NCI-H748 treated with DMSO at 0.1 percent for 48 hours (cell line): ENCODE measurements at places on chromosomes 3 and 15.

DNA sequence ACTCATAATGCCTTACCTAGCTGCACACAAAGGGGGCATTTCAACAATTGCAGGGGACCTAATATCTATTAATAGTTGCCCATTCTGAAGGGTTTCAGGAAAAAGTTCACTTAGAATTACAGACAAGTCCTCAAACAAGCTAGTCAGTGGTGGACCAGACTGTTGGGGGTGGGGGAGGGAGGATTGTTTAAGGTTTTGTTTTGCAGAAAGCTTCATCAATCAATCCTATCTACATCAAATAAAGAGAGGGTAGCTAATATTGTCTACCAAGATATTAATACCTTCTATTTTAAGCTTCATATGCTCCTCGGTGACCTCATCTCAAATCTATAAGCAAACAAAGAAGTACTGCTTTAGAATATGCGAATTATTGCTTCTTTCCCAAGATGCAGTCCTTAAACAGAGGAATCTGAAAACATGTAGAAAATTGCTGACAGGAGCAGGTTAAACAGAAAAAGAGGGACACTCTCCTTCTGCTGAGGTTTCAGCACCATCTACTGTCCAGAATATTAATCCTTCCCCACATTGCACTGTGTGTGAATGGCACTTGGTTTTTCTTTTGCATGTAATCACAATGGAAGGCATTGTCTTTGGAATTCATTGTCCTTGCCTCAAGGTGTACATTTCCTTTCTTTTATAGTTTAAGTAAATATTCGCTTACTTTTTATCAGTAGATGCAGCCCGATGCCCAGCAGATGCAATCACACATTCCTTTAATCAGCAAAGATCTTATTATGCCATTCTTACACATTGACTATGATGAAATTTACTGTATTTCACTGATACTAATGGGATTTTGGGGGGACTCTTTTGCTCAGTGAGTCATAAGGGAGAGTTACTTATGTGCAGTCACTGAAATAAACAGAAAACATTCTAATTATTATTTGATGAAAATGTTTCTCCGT, 94.7 kb downstream of the IL5RA start:
- DNase-seq, result peak; percentile 51

GRCh38 chr3:94089126-94089525, 26.3 kb downstream of the NSUN3 start:
- DNase-seq, result no peak

GRCh38 chr3:190083635-190084034, 37.1 kb downstream of the P3H2 start:
- DNase-seq, result no peak

GRCh38 chr3:15808679-15809310, 11.0 kb upstream of the ANKRD28 start:
- DNase-seq, result no peak

DNA sequence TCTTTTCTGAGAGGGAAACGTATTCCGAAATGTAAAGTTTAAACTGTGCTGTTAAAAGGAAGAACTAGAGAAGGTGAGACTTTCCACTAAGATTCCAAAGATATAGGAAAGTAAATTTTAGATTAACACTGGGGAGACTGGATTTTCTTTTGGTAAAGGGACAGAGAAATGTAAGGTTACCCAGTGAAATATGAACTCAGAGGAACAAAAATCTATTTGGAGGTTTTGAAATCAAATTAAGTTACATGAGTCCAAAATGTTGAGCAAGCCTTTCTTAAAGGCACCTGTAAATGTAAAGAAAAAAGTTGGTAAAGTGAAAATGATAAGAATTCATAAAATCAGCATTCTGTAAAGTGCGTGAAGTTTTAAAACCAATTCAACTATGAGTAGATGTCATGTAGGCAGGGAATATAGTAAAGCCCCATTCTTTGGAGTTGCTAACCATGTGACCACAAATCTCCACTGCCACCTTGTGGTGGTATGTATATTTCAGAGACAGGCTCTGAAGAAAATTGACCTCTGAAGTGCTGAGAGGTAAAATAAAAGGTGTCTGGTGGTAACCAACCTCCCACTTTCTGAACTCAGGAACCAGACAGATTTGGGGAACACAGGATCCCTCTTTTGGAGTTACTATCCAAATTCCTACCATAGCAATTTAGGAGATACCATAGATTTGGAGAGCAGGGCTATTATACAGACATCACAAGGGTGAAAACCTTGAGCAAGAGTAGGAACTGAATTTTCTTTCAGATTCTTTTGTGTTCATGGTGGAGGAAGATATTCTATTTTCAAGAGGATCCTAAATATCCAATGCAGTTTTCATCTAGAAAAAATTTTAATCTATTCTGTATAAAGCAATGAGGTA, 215.3 kb downstream of the ROBO2 start:
- DNase-seq, result peak; percentile 70

DNA sequence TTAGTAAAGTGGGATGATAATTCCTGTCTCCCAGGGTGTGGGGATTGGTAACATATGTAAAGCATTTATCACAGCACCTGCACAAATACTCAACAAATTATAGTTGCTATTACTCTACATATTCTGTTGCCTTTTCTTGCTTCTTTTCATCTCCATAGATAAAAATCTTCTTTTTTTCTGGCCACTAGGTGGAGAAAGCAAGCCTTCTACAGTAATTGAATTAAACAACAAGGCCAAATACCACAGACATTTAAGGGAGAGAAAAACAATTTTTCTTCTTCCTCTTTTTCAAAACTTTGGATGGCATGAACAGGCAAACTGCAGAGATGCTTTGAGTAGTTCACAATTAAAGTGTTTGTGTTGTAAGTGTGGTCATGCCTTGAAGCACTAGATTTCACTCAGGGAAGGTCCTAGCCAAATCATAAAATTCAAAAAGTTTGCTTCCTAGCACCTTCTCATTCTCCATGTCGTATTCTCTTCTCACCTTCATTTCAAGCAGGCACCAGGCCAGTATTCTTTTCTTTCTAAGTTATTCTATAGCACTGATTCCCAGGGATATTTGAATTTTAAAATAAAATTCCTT, 493.4 kb upstream of the TGFBR2 start:
- DNase-seq, result peak; percentile 2

GRCh38 chr3:128348805-128349531, 117.7 kb downstream of the DNAJB8 start:
- no peak for DNase-seq

- DNase-seq, result no peak
Observed at GRCh38 chr15:76138436-76138835, 78.7 kb downstream of the TMEM266 start.

GRCh38 chr3:46934072-46934471, 42.5 kb downstream of the CCDC12 start:
- DNase-seq, result no peak

- DNase-seq, result no peak
Observed at GRCh38 chr3:104933972-104934371, 432.7 kb upstream of the ALCAM start.

DNA sequence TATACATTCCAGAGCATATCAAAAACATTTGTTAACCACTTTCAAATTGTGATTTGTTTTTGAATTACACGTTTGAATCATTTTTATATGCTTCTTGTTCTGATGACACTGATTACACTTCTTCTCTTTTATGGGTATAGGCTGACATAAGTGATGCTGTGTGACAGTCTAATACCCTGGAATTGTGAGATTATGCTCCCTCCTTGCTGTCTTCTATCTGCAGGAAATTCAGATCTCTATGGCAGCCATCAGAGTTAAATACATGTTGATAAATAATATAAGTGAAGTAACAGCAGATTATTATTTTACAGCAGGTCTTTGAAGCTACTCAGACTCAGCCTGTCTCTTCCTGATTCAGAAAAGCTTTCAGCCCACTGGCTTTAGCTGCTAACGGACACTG, 248.9 kb downstream of the ZMAT3 start:
- DNase-seq, result no peak

- DNase-seq, result no peak
Observed at GRCh38 chr3:14867936-14868570, 49.3 kb downstream of the FGD5 start.

DNA sequence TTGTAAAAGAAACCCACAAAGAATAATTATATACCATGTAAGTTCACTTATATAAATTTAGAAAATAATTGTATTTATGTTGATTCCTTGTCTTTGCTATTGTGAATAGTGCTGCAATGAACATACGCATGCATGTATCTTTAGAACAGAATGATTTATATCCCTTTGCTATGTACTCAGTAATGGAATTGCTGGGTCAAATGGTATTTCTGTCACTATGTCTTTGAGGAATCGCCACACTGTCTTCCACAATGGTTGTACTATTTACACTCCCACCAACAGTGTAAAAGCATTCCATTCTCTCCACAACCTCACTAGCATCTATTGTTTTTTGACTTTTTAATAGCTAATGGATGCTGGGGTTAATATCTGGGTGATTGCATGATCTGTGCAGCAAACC, 149.4 kb upstream of the CNTN3 start:
- no peak for DNase-seq

GRCh38 chr3:197367081-197367780, 68.8 kb upstream of the DLG1 start:
- no peak for DNase-seq

DNA sequence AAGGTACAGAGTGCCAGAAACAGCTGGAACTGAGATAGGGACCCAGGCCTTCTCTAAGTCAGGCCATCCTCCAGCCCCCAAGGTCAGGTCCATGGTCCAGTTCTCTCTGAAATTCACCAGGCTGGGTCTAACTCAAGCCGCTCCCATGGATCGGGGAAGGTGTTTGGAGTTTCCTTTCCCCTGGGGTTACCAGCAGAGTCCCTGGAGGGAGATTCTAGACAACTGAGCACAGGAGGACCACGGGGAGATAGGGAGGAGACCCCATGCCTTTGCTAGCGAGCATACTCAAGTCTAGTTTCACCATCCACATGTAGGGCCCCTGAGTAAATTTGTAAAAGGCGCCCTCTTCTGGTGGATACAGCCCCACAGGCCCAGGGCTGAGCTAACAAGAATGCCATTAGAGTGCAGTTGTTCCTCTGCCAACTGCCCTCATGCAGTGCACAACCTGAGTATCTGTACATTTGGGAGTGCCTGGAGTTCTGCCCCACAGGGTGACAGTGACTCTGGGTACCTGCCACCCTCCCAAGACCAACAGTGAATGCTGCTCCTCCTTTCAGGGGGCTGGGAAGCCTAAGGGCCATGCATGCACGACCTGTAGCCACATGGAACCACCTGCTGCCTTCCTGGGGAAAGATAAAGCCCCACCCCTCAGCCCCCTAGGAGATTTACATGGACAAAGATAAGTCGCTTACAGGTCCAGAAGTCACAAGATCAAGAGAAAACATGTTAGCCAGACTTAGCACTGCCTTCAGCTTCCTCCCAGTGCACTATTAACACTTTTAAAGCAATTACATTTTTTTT, 89.0 kb downstream of the IQSEC1 start:
- DNase-seq, result no peak

DNA sequence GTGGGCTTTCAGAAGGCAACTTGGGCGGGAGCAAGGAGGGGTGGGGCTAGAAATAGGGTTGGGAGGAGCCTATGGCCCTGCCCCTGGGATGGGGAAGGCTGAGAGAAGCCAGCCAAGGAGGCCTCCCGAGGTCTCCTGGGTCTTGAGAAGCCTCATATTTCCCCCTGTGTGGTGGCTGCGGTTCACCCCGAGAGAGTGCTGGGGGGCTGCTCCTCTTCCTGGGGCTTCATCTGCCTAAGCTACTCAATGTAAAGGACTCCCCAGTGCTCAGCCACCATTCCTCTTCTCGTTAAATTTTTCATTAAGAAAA, 174.3 kb downstream of the SMAD6 start:
- DNase-seq, result no peak

DNA sequence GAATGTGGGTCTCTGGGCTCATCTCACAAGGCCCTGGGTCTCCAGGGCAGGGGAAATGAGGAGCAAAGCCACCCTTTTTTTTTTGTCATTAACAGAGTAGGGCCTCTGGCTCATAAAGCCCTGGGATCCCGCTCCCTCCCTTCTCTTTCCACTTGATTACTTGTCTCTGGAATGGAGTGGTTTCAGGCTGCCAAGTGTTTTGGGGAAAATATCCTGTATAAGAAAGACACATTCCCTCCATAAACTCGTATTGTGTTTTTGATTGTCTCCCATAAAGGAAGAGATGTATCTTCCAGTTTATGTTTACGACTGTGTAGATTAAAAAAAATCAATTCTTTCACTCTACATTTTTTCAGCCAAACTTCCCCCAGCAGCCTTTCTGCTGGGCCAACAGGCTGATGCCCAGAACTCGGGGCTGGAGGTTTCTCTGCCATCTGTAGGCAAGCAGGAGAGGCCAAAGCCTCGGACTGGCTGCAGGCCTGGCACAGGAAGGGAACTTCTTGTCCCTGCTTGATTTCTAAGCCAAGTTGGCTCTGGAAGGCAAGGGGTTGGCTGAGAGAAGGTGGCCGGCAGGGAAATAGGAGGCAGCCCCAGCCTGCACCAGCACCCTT, 49.4 kb upstream of the INSYN1 start:
- no peak for DNase-seq

DNA sequence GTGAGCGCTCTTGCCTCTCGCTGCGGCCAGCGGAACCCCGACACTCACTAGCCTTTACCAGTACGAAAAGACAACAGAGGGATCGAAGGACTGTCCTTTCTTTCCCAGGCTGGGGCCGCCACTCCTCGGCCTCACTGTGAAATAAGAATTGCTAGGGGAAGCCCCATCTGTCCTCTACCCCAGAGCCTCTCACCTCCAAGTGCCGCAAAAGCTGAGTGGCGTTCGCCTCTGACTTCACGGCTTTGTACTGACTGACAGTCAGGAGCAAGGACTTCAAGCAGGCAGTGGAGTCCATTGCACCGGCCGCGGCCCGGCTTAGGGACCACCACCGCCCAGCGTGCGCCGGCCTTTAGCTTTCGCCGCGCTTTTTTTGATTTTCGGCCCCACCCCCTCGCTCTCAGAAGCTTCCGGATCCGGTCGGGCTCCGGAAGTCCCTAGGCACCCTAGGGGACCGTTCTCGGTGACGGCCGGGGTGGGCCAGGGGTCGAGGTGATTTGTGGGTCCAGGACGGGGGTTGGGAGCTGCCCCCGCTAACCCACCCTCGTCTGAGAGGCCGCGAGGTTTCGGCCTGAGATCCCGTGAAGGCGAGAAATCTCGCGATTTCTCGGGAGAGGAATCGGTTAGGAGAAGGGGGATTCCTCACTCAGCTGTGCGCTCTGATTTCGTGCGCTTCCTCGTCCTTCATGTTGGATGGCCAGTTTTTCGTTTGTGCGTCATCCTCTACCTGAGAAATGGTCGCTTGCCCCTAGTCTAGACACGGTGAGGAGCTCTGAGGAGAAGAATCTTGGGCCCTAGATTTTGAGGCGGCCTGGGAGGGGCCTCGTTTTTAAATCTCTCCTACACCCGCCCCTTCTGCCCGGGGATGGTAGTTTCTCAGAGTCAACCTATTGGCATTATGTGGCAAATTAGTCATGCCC, at the start of the genes CIP2A and DZIP3:
Gene CIP2A (minus strand): TSS at position 358 of the 917 bp plus-strand sequence. CDS start 63 bp downstream, at position 295.
Gene DZIP3 (plus strand): TSS at position 642 of the 917 bp plus-strand sequence. CDS start 15,685 bp downstream, outside the sequence.
- peak; percentile 76 for DNase-seq

- DNase-seq, result no peak
Observed at GRCh38 chr15:73240866-73241499, 127.8 kb downstream of the HCN4 start.

GRCh38 chr3:31536497-31536896, 3.8 kb downstream of the STT3B start:
- DNase-seq, result no peak

GRCh38 chr3:42081838-42082473, 9.2 kb upstream of the TRAK1 start:
- no peak for DNase-seq
